ENCODE measurements at places on chromosomes 3 and 15. TPM values are rescaled to one million over a fixed set of nuclear protein-coding genes. Genes with fewer than 3 reads are reported as not detected.

The GP5 gene
- not detected for total RNA-seq

The CFAP161 gene
- 0.08 TPM for total RNA-seq

The PHLDB2 gene
- total RNA-seq, result 42.4 TPM

The LCTL gene
- total RNA-seq, result 8.1 TPM

The FBXL2 gene
- 2.4 TPM for total RNA-seq

The SERINC4 gene
- total RNA-seq, result 0.08 TPM

The REC114 gene
- total RNA-seq, result not detected

The IL12A gene
- 14.2 TPM for total RNA-seq

The CCRL2 gene
- total RNA-seq, result not detected

The CORO2B gene
- 10.9 TPM for total RNA-seq
